ENCODE measurements at places on chromosomes 6 and 20.

GRCh38 chr6:52654592-52654991 is 16.3 kb upstream of the TMEM14A start:
- DNase-seq, result no peak

GRCh38 chr6:30171677-30172471 is 8.5 kb downstream of the TRIM15 start:
- DNase-seq, result no peak

GRCh38 chr6:143680141-143680540 is 2.4 kb downstream of the PHACTR2 start:
- no peak for DNase-seq

DNA sequence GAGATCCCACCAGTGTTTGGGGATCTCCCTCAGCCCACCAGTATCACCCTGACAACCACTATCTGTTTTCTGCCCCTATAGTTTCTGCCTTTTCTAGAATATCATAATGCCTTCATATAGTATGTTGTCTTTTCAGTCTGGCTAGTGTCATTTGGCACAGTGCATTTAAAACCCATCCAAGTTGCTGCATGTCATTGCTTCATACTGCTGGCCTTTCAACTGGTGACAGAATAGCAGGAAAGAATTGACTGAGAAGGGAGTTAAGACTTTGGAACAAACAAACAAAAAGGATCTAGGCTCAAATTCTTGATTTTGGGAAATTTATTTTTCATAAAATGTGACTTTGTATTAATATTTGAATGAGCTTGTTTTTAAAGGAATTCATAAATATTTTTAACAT is 4.5 kb downstream of the LMBRD1 start:
- no peak for DNase-seq

DNA sequence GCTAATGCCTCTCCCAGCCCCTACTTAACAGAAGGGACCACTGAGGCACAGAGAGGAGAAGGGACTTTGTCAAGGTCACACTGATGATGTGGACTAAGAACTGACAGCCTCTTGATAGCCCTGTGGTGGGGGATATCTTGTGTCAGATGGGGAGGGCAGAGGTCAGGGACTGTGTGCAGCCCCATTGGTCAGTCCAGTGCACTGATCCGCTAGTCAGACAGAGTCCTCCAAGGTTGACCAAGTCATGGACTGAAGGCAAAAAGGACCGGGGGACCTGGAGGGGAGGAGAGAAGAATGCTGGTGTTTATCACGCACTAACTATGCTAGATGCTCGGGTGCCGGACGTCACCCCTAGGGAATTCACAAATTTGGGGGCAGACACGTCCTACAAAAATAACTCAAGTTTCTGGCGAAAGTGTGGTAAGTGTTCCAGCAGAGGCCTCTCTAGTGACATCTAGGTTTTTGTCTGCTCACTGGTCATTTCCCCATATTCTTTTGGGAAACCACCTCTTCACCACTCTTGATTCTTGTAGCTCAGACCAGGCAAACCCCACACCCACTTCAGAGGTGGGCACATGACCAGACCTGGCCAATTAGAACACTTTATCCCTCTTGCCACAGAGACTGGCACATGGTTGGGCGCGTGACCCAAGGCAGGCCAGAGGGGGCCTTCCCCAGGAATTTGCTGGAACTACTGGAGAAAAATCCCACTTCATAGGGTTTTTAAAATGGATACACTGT is 21.0 kb downstream of the TCF15 start:
- DNase-seq, result peak; percentile 10
